ENCODE measurements at places on chromosomes 11 and 22.

GRCh38 chr11:9274499-9275258 is 9.5 kb upstream of the DENND5A start:
- no peak for DNase-seq

DNA sequence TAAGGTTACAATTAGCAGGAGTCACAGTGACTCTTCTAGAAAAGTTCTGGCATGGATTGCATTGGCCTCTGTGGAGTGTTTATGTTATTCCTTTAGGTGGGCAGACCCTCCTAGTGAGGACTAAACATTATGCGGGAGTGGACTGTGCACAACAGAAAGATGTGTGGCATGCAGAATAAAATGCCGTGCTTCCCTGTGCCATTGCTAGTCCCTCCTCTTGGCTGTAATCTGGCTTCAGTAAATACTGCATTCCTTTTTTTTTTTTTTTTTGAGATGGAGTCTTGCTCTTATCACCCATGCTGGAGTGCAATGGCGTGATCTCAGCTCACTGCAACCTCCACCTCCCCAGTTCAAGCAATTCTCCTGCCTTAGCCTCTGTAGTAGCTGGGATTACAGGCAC is 45.0 kb downstream of the SLC5A1 start:
- DNase-seq: no peak

DNA sequence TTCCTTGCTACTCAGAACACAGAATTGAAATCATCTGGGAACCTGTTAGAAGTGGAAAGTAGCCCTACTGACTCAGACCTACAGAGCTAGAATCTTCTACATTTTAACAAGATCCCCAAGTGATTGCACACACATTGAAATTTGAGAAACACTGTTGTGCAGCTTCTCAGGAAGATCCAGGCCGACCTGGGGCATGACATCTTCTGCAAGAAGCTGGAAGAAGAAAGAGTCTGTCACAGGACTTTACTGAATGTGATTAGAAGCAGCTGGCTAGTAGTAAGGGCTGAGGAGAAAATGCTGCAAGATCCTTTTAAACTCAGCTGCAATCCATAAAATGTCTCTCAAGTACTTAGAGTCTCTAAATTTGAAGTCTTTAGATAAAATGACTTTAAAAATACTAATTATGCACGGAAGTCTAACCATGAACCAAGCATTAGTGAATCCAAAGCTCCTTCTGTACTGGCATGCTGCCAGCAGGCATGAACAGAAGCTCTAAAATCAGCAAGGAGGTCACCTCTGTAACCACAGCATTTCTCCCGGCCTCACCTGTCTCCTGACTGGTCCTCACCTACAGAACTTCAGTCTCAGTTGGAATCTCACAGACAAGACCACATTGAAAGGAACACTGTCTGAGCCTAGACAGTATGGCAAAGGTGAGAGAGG is 85.0 kb downstream of the SERGEF start:
- DNase-seq: no peak

- DNase-seq: no peak
Observed at GRCh38 chr22:25390297-25391240, 171.1 kb downstream of the CRYBB2 start.

All from right atrium auricular region (tissue), 2 donors.